HS-5 (cell line): ENCODE measurements at places on chromosomes 16 and 17.

DNA sequence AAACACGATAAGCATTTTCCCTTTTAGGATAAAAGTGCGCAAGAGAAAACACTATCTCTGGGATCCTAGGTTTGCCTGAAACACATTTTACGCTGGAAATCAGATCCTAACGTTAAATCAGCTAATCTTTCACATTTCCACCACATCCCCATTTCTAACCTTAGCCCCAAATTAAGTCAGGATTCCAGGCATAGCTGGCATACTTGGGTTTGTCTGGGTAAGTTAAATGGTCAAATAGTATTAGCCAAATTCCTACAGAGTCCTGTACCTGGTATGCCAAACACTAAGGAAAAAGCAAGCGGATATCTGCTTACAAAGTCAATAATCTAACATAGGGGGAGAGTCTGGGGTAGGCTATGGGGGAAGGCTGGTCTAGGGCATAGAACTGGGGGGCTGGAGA lies 557.4 kb upstream of the ZFHX3 start:
- no peak for DNase-seq

DNA sequence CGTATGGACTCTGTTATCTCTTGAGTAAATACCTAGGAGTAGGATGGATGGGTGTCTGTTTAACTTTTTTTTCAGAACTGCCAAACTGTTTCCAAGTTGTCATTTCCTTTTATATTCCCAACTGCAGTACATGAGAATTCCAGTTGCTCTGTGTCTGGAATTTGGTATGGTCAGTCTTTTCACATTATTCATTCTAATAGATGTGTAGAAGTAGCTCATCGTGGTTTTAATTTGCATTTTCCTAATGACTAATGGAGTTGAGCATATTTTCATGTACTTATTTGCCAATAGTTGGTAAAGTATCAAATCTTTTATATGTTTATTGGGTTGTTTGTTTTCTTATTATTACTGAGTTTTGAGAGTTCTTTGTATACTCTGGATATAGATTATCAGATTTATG lies 27.0 kb downstream of the MRTFB start:
- peak; percentile 5 for DNase-seq

DNA sequence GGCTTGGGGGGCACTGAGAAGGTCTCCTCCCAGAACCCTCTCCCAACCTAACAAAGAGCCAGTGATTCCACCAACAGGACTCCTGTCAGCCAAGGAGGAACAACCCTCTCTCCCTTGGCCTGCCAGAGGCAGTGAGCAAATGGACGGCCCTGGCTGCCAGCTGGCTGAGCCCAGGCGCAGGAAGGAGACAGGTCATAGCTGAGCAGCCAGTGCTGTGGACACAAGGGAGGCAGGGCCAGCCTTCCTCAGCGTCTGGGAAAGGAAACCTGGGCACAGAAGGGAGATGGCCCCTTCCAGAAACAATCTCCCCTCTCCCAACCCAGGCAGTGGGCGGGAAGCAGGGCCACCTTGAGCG lies 2.1 kb downstream of the MPO start:
- no peak for DNase-seq

DNA sequence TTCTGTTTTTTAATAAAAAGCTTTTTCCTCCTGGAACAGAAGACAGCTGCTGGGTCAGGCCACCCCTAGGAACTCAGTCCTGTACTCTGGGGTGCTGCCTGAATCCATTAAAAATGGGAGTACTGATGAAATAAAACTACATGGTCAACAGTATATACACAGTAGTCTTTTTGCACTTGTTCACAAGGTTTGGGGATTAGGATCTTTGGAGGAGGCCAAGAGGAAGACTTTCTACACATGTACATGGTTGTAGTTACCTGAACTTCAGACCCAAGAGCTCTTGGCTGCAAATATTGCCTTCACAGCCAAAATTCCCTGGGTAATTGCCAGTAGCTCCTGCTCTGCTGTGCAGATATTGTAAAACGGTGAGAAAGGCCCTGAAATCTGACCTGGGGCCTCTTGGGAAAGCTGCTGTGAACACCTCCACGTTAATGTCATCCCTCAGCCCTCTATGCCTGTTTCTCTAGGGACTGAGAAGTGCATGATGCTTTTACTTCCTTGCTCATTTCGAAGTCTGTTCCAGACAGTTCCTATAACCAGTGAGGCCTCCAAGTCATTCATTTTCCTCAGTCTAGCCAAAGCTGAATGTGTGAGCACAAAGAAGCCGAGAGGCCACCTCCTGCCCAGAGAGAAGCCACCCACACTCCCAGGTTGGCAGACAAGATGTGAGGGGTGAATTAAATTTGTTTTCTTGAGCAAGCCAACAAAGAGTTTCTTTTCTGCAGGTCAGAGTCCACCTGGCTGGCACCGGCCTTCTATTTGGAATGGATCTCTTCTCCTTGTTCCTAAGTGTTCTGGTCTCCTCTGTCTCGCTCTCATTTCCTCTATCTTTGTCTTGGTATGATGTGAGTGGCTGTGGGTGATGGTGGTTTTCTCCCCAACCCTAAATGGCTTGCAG lies 15.9 kb downstream of the ANKRD40 start:
- DNase-seq, result no peak

- no peak for DNase-seq
Observed at GRCh38 chr16:84207251-84207650, 16.3 kb downstream of the ADAD2 start.

DNA sequence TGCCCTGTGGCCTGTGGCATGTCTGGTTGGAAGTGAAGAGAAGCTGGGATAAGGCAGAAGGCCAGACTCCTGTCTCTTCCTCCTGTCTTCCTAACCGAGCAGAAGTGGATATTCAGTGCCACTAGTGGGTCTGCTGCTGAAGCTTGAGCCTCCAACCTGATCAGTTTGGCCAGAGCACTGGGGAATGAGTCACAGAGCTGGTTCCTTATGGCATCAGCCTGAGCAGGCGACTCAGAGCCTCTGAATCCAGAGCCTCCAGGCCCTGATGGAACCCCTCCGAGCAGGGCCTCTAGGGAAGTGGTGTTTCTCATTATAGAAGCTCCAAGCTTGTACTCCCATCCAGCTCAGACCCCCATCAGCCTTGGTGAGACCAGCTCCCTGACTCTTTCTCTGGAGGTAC lies 2.0 kb downstream of the WSCD1 start:
- DNase-seq, result peak; percentile 46

DNA sequence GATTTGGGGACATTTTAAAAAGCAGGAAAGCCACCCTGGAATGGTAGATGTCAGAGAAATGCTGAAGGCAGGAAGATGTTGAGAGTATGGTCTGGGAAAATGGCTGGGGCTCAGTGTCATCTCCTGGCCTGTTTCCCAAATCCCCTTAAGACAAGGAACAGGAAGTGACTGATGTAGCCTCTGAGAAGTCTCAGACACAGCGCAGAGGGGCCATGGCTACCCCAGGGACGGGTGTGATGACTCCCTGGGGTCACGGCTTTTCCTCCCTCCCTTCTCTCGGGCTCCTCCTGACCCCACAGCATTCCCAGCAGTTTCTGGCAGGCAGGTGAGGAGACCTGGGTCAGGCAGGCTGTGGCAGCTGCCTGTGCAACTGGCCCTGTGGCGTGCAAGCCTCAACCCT lies 45.4 kb downstream of the RAP1GAP2 start:
- DNase-seq, result no peak
